ENCODE measurements at places on chromosomes 1 and 21. TPM values are rescaled to one million over a fixed set of nuclear protein-coding genes. Genes with fewer than 3 reads are reported as not detected.

The OLFM3 gene
- total RNA-seq = not detected

The CSDE1 gene
- total RNA-seq = 375 TPM

- DNase-seq = no peak
Observed at GRCh38 chr1:20035114-20035513, 34.9 kb upstream of the PLA2G5 start.

DNA sequence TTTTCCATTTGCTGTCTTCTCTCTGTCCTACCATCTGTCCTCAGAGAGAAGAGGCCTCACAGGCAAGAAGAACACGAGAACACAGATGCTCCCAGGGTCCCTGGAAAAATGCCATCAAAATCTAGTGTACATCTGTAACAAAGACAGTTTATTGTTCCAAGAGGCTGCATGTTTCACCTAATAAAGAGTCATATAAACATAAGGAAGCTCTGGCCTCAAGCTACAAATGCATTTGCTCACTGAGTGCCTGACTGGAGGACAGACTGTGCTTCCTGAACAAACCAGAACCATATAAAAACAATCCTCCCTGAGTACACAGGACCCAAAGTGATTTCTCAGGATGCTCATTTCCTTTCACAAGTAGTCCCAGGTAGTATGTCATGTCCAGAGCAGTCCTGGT is 76.3 kb upstream of the SLC44A3 start:
- DNase-seq = no peak

GRCh38 chr1:226185141-226186036 is 1.2 kb downstream of the ACBD3 start:
- DNase-seq = no peak

GRCh38 chr1:161072751-161073449 is 3.2 kb upstream of the ARHGAP30 start:
- no peak for DNase-seq

DNA sequence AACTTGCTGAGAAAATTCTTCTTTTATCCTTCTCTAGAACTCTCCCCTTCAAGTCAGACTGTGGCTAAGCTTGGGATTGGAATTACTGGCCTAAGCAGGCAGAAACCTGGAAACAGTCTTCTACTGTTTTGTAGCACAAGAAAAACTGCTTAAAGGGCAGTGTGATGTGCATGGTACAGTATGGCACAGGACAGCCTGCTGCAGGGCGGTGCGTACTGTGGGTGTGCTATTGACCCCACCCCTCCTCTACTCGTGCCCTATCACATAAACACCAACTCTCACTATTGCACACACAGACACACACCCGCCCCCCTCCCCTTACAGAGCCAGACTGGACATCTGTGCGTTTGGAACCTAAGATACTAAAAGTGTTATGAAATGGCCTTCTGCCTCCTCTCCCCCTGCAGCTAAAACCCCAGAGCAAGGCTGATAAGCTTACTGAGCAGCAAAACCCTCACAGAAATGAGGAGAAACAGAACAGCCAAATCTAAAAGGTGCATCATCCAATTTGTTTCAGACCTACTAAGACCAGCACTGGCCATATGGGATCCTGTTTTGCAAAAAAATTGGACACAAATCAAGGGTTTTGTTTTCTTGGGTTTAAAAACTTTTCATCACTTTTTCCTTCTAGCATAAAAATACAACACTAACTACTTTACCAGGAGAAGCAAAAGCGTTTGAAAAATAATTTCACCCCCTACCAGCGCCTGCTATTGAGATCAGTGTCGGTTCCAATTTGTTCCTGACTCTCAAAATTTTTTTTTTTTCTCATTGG is 355.8 kb upstream of the LYPLAL1 start:
- DNase-seq = no peak

DNA sequence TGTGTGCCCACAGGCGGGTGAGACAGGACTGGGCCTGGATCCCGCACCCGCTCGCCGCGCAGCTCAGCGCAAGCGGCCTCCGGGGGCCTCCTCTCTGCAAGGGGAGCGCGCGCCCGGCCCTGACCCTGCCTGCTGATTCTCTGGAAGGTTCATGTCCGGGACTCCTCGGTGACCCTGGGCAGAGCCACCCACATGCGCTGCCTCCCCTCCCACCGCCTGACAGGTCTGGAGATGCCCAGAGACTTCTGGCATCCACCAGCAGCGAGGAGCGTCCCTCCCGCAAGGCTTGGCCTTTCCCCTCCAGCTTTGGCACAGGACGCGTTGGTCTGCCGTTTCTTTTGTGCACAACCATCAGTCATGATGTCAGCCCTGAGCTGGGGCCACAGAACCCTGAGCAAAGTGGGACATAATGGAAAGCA is 42.0 kb upstream of the COL6A2 start:
- no peak for DNase-seq

GRCh38 chr1:51444096-51444495 is 75.0 kb downstream of the EPS15 start:
- no peak for DNase-seq

GRCh38 chr1:169108863-169109560 is 2.5 kb downstream of the ATP1B1 start:
- DNase-seq = peak; percentile 51

GRCh38 chr1:240415532-240415931 is 196.4 kb downstream of the GREM2 start:
- no peak for DNase-seq

Data from Karpas-422 (cell line).